ENCODE measurements at places on chromosomes 3 and 15.

- DNase-seq = no peak
Observed at GRCh38 chr15:92853222-92853621, 46.9 kb upstream of the CHD2 start.

DNA sequence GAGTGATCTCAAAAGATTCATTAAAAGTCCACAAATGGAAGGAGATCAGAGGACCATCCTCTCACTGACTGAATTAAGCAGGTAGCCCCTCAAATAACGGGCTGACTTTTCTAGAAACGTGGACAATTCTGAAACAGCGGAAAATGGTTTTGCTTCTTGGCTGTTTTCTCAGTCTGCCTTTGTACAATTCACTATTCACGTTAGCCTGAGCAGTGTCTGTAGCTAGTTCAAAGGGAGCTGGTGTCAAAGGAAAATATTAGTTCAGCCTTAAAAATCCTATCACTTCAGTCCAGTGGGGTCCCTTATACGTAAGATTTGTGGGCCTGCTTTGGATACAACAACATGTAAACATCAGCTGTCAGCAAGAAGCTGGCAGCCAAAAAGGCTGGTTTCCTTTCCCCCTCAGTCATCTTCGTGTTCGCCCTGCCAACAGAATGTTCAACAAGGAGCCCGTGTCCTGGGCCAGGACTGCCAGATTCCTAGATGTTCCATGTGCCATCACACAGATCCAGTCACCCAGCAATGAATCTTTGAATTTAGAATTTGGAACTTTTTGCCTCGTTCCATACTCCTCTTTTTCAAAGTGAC is 19.3 kb downstream of the LMCD1 start:
- no peak for DNase-seq

GRCh38 chr3:37909067-37909911 is 47.6 kb downstream of the CTDSPL start:
- DNase-seq = no peak

DNA sequence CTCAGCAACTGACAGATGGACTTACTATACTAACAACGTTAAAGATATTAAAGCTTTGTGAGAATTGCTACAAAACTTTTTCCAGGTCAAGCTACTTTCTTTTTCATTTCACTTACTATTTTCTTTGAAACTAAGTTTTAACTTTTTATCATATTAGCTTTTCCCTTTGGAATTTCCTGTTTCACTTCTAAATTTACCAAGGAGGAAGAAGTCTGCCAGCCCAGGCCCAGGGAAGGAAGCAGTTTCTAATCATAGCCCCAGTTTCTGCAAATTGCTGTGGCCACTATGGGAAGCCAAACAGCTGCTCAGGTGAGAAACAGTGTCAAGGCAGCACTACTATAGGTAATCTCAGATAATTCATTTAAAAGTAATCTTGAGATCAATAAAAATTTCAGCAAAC is 18.4 kb downstream of the CYFIP1 start:
- DNase-seq = no peak

GRCh38 chr3:168820810-168821415 is 725.2 kb upstream of the GOLIM4 start:
- no peak for DNase-seq

- DNase-seq = no peak
Observed at GRCh38 chr3:151550025-151550618, 89.3 kb upstream of the IGSF10 start.

DNA sequence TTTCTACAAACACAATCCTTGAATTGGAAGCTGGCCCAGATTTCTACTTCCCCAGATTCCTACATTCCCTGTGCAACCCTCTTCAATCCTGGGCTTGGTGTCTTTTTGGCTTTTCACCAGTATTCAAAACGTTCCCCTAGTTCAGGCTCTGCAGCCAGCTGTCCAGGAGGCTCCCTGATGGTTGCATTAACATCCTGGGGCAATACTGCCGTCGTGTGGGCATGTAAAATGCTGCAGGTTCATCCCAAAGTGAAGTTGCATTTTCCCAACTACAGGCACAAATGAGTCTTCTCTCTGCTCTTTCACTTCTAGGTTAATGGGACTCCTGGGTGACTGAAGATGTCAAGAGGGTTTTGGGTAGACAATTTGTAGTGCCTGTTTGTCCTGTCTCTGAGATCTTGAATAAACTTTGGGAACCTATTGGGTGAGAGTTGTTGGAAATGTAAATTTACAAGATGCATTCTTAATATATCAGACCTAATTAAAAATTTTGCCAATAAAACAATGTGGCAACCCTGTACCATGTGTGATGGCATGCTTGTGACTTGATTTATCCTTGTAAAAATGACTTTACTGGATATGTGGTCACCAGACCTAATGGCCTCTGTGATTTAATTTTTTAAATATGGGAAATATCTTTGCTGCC is 28.6 kb downstream of the SOX14 start:
- DNase-seq = no peak
